ENCODE measurements at places on chromosomes 6 and 20.
A peak's percentile ranks its signal among the peaks of the same experiment; 100 is the strongest.

DNA sequence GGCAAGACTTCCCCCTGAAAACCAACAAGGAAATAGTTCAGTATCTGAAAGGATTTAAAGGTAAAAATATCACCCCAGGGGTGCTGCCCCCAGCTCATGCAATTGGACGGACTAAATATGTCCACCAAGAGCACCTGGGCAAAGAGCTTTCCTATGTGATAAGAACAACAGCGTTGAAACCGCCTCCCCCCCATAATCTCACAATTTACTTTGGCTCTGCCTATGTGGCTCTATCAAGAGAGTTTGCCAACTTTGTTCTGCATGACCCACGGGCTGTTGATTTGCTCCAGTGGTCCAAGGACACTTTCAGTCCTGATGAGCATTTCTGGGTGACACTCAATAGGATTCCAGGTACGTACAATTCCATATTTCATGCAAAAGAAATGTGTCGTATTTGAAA lies 35.8 kb downstream of the GCNT2 start:
- DNase-seq: no peak

DNA sequence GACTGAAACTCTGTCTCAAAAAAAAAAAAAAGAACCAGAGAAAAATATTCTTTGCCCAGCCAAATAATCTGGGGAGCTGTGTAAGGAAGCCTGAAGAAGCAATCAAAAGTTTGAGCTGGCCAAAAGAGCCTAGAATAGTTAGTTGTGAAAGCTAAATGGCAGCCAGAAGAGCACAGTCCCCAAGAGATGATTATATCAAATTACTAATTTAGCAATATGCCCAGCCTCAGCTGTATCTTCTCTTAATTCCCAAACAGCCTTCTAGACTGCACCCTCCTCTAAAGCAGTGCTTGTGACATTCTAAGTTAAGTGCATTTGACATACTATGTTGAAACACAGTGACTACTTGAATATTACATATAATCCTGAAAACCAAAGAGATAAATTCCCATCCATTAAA lies 38.9 kb downstream of the CDK19 start:
- DNase-seq: no peak

DNA sequence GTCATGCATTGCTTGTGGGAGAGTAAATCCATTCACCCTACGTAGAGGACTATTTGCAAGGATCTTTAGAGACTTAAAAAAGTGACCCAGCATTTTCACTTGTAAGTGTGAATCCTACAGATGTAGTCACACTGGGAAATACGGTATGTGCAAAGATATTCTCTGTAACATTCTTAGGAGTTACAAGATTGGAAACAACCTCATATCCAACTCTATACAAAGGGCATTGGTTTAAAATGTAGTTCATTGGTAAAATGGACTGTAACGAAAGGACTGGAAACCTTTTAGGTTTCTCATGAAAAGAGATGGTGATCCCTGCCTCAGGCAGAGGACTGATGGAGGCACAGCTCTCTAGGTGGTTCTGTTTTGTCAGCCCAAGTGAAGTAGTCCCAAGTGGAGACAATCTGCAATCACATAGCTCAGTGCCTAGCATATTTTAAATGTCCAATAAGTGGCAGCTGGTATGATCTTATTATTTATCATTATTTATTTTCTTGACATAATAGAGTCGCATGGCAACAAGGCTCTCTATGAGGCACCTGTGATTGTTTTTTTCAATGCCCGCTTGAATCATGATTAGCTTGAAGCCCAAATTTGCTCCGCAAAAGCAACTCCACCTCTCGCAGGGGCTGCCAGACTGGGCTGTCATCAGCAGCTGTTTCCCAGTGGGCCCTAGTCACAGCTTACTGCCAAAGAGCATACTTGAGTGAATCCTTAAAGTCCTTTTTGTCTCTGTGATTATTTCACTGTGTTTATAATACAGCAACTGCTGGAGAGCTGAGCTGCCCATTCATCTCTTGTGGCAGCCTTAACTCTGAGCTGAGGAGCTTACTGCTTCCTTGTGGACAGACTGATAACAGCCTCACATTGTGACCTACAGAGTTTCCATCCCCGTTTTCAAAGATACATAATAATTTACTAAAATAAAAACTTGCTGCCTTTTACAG lies 19.8 kb upstream of the ENPP1 start:
- DNase-seq: no peak

GRCh38 chr6:107746461-107747030 lies 77.6 kb downstream of the SCML4 start:
- DNase-seq: no peak

DNA sequence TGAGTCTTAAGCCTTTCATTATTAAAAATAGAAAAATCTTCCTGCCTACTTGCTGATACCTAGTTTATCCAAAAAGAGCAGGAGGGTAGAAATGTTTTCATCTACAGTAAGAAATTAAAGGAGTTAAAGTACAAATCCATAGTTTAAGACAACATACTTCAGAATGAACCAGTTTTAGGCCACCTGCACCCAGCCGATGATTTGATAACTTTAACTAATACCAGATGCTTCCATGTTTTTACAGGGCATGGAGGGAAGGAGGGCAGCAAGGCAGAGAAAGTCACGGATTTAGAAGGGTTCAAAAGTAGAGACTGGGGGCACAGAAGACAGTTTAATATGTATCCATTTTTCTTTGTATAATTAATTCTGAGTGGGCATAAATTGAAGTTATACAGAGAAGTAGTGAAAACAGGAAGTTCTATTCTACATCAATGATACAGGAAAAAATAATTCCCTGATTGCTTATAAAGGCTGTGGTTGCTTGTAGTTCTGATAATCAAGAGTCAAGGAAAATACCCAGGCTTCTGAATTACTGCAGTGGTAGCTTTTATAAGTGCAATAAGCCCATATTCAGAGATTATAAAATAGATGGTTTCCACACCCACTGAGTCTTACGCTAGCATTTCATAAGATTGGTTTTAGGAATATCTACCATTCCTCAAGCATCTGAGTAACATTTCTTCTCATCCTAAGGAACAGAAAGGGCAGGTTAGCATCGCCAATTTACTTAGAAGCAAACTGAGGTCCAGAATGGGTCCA lies 72.0 kb downstream of the GMDS start:
- DNase-seq: no peak

DNA sequence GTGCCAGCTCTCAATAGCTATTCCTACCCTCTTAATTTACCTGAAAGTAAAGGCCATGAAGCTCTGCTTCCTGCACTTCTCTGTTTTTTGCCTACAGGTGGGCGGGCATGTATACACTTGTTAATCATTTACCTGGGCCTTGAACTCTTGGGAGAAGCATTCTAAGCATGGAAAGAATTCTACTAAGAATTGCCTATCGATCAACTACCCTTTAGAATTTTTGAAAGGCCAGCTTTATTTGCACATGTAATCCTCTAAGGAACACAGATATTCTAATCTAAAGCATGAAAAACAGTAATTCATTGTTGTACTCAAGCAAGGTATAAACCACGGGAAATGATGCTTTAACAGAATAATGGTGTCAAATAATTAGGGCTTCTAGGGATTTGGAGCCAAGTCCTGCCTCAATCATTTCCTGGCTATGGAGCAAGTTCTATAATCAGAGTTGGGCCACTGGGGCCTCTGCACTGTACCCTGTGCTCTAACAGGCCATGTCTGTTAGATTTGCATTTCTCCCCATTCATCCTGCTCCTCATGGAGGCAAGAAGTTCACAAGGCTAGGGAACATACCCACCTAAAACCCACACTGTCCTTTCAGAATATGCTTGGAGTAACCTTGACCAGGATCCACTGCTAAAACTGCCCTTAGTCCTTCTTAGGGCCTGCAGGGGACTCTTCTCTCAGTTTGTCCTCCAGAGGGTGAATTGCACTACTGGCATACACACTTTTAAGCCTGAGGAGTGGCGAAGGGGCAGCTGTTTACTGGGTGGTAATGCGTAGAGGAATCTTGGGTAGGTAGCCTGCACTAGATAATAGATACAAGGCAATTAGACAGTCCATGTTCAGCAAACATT lies 276.4 kb upstream of the JAG1 start:
- no peak for DNase-seq

GRCh38 chr20:48919882-48920526 lies 1.5 kb upstream of the ARFGEF2 start:
- DNase-seq: no peak

DNA sequence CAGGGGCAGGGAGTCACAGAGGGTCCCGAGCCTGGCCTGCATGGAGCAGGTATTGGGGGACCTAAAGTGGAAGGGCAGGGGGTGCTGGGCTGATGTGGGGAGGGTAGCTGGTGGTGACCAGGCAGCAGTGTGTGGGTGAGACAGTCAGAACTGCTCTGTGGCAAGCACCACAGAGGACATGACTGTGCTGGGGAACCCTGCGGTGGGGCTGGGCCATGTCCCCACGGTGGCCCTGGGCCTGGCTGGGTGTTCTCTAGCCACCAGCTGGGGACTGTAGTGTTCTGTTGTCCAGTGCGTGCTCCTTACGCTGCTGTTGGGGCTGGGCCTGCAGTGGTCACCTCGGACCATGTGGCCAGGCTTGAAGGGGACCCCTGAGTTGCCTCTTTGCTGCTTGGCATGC lies 3.6 kb downstream of the SS18L1 start:
- no peak for DNase-seq

- DNase-seq: no peak
Measured at GRCh38 chr20:4559906-4560305, 161.8 kb upstream of the PRND start.

GRCh38 chr6:36793296-36793912 lies 45.8 kb downstream of the CPNE5 start:
- DNase-seq: no peak

GRCh38 chr6:158999154-158999665 lies 792 bp downstream of the RSPH3 start:
- DNase-seq: no peak

DNA sequence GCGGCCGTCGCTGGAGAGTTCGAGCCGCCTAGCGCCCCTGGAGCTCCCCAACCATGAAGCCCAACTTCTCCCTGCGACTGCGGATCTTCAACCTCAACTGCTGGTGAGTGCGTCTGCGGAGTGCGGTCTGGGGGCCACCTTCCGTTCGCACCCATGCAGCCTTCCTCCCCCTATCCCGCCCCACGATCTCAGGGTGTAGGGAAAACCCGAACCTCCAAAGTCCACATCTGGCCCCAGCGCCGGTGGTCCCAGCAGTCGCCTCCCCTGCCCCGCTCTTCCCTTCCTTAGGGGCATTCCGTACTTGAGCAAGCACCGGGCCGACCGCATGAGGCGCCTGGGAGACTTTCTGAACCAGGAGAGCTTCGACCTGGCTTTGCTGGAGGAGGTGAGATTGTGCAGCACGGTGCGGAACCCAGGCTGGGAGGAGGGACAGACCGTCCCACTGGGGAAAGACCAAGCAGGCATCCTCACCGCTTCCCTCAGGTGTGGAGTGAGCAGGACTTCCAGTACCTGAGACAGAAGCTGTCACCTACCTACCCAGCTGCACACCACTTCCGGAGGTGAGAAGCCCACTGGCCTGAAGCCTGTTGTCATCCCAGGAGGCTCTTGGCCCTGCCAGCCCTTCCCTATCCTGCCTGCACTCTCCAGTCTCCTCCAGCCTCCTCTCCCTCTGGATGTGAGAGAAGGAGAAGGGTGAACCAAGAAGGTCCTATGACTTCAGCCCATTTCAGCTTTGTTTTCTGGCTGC lies 719 bp downstream of the SMPD2 start:
- peak; percentile 49 for DNase-seq

DNA sequence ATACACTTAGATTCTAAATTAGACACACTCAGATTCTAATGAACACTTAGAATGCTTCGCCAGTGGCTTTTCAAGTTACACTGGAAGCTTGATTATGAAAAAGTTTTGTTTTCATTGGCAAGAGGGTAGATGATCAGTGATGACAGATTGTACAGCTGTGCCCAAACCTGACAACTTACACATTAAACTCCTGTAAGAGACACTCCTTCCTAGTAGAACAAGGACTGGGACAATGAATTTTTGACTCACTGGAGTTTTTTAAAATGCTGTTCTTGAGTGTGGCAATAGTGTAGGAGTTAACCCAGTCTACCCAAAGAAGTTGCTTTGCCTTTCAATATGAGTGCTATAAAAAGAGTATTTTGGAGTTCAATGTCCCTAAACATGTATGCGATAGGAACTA lies 140.8 kb downstream of the SLC16A10 start:
- DNase-seq: no peak

DNA sequence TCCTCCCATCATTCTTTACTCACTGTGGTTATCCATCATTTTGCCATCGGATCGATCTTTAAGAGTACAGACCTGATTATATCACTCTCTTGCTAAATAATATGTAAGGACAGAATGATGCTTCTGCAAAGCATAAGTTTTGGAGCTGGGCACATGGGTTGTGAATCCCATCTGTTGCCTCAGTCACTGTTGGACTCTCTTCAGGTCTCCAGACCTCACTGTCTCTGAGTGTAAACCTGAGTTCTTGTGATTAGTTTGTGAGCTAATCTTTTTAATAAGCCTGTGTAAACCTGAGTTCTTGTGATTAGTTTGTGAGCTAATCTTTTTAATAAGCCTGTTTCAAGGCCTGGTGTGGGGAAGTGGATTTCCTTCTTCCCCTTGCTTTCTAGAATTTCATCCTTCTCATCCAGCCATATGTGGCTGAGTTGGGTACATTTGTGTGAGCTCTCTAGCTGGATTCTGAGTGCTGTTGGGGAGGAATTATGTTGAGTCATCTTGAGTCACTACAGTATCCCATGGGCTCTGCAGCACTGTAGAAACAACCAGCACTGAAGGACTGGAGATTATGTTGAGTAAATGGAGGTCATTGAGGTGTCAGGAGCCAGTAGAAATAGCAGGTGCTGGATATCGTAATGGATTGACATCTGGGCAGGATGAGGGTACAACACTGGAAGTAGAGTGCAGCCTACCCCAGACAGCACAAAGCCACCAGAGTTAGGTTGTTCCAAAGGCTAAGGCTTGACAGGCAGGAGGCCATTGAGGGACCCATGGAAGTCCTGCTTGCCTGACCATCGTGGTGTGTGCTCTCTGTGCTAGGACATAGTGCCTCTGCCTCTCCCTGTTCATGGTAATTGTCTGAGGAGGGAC lies 52.4 kb downstream of the SCAND1 start:
- DNase-seq: no peak

DNA sequence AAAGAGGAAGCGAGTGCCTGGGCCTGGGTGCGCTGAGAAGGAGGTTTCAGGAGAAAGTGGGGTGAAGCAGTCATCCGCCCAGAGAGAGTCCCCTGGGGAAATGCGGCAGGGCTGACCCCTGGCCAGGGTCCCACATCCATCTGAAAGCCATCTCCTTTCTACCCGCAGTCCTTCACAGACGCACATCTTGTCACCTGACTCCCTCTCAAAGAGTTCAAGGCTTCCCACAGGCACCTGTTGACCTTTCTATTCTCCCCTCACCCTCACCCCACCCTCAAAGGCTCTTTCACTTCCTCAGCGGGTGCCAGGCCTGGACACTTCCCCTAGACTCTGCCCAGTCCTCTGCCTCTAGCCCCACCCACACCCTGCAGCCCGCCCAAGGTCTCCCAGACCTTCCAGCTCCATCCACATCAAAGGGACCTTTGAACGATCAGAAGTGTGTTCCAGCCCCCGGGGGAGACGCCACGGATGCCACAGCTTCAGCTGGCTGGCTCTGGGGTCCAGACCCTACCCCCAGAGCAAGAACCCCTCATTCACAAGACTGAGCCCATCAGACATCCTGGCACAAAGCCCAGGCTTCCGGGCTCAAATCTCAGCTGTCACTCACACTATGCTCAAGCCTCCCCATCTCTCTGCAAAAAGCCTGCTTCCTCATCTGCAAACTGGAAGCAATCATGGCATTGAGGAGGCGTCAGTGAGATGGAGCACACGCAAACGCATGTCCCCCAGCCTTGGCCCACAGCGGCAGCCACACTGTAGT lies 2.1 kb downstream of the CTSZ start:
- peak; percentile 61 for DNase-seq

GRCh38 chr20:44884907-44885391 lies 556 bp upstream of the YWHAB start:
- DNase-seq: no peak

- peak; percentile 79 for DNase-seq
Measured at GRCh38 chr6:52574709-52575501, 2.0 kb downstream of the TRAM2 start.

- no peak for DNase-seq
Measured at GRCh38 chr6:14544666-14545065, 427.1 kb downstream of the CD83 start.
